Glutamatergic neuron (in vitro differentiated cells): ENCODE measurements at places on chromosomes 1 and 21. TPM values are rescaled to one million over a fixed set of nuclear protein-coding genes. Genes with fewer than 3 reads are reported as not detected.
A peak's percentile ranks its signal among the peaks of the same experiment; 100 is the strongest.

DNA sequence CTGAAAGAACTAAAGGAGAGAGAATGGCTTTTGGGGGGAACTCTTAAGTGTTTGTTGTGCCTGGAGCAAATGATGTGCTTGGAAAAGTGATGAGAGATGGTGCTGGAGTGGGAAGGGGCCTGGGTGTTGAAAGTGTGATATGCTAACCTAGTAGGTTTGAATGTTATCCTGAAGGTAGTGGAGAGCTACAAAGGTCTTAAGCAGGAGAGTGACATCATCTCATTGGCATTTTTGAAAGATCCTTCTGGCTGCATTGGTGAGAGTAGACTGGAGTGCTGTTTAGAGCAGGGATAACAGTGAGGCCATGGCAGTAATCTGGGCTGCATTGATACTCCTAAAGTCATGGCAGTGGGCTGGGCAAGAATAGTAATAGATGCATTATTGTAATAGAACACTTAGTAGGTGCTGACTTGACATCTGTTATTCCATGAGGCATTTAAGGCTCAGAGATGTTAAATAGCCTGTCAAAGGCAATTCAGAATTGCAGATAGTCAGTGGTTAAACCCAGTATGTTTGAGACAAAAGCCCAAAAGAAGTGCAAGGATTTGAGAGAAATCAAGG is 44.5 kb downstream of the MDM4 start:
- no peak for DNase-seq

DNA sequence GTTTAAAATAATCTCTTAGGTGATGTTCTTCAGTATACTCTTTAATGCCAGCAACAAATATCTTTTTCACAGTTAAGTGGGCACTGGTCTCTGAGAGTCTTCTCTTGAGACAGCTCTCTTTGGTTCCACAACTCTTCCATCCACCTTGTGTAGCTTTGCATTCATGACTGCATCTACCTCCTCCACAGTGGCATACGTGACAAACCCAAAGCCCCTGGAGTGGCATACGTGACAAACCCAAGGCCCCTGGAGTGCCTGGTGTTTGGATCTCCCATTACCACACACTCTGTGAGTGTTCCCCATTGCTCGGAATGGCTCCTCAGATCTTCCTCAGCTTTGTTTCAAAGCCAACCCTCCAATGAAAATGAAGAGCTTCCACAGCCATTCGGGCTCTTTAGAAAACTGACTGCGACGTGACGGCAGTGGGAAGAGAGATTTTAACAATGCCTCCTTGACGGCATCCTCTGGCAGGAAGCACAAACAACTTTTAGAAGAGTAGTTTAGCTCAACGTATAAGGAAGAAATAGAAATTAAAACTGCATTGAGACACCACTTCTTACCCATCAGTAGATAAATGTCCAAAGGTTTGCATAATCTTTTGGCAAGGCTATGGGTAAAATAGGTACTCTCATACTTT is 45.8 kb downstream of the SLC30A7 start:
- DNase-seq: no peak

GRCh38 chr1:110777228-110777627 is 95.7 kb upstream of the CD53 start:
- DNase-seq: no peak

- no peak for DNase-seq
Measured at GRCh38 chr1:175818929-175819328, 75.5 kb upstream of the TNR start.

DNA sequence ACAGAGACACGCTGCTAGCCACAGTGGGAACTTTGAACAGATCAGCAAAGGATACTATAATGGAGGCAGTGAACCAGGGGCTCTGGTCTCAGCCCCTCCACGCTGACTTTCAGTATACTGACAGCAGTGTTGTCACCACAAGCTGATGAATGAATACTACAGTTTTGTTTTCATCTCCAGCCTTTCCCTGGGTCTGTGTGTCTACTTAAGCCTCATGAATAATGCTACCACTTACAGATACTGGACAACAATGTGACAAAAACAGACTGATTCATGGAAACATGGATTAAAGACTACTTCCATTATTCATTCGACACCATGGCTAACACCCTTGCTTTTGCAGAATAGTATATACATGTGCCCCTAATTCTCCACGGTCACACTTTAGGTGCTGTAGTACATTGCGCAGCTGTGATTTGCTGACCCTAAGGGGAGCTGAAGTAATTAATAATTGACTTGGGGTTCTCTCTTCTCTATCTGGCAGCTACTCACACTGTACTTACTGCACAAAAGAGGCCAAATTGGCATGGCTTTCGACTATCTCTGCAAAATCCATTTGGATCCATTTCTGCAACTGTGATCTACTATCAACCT is 203.2 kb upstream of the LYPLAL1 start:
- DNase-seq: no peak

DNA sequence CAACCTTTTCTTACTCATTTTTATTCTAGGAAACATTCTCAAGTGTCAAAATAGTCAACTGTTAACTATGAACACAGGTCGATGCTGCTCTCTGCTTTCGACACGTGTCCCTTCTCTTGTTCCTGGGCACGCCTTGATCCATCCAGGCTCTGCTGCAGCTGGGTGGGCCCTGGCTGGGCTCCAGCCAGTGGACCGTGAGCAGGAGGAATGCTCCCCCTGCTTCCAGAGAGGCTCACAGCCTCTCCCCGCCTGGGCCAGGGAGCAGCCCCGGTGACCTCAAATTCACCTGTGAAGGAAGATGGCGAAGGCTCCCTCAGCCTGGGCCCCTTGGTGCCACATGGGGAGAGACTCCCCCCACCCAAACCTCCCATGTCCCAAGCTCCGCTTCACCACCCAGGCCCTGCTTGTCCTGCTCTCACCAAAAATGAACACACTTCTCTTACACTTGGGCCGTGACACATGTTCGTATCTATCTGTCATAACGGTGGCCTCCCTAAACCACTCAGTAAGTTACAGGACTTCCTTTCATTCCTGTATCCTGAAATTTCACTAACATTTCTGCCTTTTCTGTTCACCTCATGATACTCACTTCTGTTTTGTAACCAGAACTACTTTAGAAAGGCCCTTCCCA is 24.6 kb upstream of the ADARB1 start:
- no peak for DNase-seq

- DNase-seq: no peak
Measured at GRCh38 chr1:6294890-6295556, 34.1 kb upstream of the GPR153 start.

GRCh38 chr1:225651376-225651871 is 1.5 kb downstream of the ENAH start:
- DNase-seq: no peak

- DNase-seq: no peak
Measured at GRCh38 chr21:42980312-42981213, 6.2 kb downstream of the PKNOX1 start.

GRCh38 chr1:35320937-35321336 is 52.4 kb downstream of the ZMYM4 start:
- no peak for DNase-seq

- no peak for DNase-seq
Measured at GRCh38 chr1:206005234-206005633, 2.0 kb upstream of the RAB7B start.

- peak; percentile 70 for DNase-seq
Measured at GRCh38 chr1:18344755-18345154, 136.0 kb upstream of the KLHDC7A start.

GRCh38 chr1:180854001-180854400 is 58.7 kb upstream of the KIAA1614 start:
- DNase-seq: no peak

DNA sequence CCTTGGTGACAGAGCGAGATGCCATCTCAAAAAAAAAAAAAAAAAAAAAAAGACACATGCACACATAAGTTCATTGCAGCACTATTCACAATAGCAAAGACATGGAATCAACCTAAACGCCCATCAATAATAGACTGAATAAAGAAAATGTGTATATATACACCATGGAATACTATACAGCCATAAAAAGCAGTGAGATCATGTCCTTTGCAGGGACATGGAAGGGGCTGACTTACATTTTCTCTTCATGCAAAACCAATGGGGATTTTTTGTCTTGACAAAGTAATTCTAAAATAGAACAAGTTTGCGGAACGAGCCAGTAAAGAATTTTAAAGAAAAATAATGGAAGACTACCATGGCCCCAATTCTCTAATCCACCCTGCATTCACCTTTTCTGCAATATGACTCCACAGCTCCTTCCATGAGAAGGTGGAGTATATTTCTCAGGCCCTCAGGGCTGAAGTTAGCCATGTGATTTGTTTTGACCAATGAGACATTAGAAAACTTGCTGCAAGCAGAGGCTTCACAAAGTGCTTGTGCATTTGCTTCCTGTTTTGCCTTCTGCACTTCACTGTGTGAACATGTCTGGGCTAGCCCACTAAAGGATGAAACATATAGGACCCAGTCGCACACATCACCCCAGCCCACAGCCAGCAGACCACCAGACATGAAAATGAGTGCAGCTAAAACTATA is 78.8 kb upstream of the NR5A2 start:
- no peak for DNase-seq

- no peak for DNase-seq
Measured at GRCh38 chr21:28160378-28160777, 832.3 kb downstream of the LTN1 start.

- DNase-seq: no peak
Measured at GRCh38 chr1:230211436-230212145, 144.6 kb downstream of the GALNT2 start.

GRCh38 chr1:189986516-189986915 is 491.1 kb downstream of the BRINP3 start:
- no peak for DNase-seq

DNA sequence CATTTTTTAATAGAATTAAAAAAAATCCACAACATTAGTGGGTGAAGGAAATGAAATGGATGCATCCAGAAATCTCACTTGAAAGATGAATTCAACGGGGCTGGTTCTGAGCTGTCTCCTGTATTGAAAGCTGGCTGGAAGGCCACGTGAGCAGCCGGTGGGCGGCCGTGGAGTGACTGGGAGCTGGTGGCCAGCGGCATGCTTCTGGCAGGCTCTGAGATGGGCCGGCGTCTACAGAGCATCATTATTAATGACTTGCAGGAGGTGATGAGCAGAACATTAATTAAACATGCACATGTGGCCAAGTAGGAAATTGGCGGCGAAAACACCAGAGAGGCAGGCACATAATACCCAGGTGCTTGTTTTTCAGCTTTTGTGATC is 115.6 kb upstream of the LMO4 start:
- no peak for DNase-seq

The SPRR3 gene
- not detected for total RNA-seq

The SH3BGR gene
- 1.5 TPM for total RNA-seq

The LAD1 gene
- total RNA-seq: 0.25 TPM
